ENCODE measurements at places on chromosomes 5 and 9.

DNA sequence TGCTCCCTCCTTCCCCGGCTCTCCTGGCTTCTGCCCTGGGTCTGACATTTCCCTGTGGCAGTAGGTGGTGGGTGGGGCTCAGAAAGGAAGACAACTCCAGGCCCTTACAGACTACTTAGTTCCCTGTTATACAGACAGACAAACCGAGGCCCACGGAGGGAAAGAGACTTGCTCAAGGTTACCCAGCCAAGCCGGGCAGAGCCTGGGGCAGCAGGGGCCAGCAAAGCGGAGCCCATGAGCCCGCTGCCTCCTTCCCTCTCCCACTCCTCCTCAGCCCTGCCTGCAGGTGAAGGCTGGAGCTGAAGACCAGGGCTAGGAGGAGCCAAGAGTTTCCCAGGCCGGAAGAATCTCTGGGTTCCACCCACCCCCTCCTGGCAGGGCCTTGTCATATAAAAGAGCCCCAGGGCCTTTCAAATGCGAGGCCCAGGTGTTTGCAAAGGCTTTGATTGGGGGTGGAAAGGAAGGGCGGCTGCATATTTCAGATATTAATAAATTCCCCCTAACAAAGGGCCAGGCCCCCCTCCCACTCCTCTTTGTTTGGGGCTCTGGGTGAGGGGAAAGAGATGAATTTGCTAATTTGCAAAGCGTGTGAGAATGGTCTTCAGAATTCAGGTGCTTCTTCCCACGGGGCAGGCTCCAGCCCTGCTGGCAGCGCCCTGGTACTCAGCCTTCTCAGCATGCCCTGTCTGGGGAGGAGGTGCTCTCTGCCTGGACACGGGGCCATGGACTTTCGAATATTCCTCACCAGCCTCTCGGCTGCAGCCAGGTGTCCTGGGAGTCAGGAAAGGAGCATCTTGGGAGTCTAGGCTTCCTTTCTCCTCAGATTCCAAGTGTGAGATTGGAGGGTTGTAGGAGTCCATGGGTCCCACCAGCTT, 21.5 kb downstream of the SLC6A7 start:
- no peak for DNase-seq

GRCh38 chr5:92864591-92864990, 716.4 kb downstream of the NR2F1-AS1 start:
- no peak for DNase-seq

DNA sequence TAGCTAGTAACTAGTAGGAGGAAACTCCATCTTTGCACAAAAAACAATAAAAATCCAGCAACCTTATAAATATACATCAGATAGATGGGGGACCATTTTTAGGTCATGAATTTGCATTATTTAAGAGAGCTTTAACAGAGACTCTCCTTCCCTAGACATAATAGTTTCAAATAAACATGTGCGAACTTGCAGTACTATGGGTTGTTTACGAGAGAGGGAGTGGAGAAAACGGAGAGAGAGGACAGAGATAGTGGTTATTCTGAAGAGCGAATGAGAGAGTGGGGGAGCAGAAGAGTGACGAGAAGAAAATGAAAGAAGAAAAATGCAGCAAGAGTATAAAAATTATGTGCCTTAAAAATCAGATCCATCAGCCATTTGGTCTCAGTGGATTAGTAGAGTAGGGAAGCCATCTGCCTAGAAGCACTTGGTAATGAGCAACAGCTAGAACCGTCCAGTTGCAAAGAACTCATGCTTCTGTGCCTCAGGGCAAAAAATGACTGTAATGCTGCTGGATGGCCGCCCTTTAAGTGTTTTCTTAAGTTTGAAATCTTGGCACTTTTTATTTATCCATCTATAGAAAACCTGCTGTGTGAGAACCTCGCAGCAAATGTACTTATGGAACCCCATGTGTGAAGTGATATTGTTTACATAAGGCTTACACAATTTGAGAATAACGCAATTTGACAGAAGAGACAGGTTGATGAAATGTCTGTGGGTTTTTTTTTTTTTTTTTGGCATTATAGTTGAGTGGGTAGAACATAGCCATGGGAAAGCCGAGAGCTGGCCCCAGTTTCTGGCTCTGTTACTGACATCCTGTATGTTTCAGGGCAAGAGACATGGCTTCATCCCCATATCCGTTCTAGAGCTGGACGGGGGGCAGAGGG, 95.6 kb upstream of the ZNF608 start:
- DNase-seq = no peak

DNA sequence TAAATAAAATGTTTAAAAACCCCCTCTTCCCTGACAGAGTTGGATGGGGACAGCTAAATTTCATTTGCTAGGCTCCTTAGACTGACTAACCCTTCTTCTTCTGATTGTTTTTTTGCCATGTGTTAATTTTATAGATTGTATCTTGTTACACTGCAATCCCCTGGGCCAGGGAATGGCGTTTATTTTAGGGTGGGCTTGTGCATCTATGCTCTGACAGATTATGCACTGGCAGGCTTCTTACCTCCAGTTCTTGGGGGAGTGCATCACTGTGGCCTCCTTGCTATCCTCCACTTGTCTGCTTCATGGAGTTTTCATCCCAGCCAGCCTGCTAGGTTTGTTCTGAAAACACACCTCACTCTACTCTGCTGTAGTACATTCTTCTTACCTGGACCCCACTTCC, 159.8 kb downstream of the DROSHA start:
- no peak for DNase-seq

- no peak for DNase-seq
Observed at GRCh38 chr9:128727640-128728248, 3.8 kb upstream of the ZDHHC12 start.

DNA sequence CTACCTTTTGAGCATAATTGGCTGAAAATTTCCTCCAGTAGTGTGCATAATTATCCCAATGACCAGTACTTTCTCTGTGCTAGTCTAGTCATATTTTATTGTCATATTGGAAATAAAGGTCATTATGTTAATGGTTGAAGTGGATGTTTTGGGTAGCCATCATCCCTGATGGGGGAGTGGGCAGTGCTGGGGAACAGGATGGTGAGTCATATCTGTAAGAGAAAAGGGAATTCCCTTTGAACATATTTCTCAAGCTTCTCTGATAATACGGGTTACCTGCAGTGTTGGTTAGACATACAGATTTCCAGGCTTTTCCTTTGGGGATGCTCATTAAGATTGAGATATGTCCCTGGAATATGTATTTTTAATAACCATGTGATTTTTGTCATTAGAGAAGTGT, 33.3 kb upstream of the SPATA31D4 start:
- no peak for DNase-seq

- DNase-seq = no peak
Observed at GRCh38 chr9:109017061-109017460, 3.8 kb upstream of the CTNNAL1 start.

- DNase-seq = no peak
Observed at GRCh38 chr9:7223981-7224380, 466.2 kb downstream of the KDM4C start.

GRCh38 chr9:14488421-14489190, 174.7 kb upstream of the NFIB start:
- DNase-seq = no peak

- DNase-seq = peak; percentile 26
Observed at GRCh38 chr5:89968958-89969381, 440.6 kb downstream of the CETN3 start.

DNA sequence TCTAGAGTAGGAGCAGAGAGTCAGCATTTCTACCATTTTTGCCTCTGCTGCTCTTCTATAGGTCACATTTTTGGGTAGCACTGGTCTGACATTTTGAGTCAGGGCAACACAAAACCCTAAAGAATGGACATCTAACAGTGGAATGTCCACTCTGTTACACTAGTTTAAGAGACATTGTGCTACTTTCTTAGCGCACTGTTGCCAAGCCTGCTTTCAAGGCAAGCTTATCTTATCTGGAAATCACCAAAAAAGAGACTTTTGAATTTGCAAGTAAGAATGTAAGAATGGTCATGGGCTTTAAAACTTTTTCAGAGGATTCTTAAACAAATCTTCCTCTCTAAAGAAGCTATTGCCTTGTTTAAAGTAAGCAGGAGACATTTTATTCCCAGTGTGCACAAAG, 73.0 kb upstream of the STARD4 start:
- DNase-seq = no peak

- DNase-seq = peak; percentile 83
Observed at GRCh38 chr9:120916588-120916987, 10.0 kb downstream of the TRAF1 start.

DNA sequence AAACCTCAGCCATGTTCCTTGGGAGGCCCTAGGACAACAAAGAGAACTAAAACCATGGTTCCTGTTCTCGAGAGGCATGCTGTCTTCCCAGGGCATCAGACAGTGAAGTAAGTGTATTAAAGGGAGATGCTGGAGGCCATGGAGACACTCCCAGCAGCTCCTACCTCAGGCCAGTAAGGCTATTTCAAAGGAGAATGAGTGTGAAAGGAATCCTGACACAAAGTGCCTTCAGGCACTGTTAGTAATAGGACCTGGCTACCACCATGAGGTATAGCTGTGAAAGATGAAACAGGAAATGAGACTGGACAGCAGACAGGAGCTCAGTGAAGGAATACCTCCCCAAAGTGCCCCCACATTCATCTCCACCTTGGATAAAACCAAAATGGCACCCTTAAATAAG, 71.0 kb downstream of the FANCC start:
- DNase-seq = no peak

DNA sequence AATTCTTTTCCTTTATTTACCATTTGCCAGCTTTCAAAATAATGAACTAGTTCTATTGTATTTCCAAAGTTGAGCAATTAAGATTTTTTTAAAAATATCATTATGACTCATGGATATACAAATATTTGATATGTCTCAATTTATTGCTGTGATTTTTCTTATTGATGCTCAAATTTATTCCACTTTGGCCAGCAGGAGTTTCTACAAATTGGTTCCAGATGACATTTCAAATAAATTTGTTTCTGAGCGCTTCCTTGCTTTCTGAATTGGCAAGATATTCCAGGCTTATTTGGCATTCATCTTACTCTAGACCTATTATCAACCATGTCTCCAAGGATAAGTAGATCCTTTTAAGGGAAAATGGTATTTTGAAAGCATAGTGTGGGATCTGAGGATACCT, 58.5 kb upstream of the TJP2 start:
- peak; percentile 81 for DNase-seq

GRCh38 chr5:104170926-104171325, 608.3 kb upstream of the NUDT12 start:
- peak; percentile 24 for DNase-seq

DNA sequence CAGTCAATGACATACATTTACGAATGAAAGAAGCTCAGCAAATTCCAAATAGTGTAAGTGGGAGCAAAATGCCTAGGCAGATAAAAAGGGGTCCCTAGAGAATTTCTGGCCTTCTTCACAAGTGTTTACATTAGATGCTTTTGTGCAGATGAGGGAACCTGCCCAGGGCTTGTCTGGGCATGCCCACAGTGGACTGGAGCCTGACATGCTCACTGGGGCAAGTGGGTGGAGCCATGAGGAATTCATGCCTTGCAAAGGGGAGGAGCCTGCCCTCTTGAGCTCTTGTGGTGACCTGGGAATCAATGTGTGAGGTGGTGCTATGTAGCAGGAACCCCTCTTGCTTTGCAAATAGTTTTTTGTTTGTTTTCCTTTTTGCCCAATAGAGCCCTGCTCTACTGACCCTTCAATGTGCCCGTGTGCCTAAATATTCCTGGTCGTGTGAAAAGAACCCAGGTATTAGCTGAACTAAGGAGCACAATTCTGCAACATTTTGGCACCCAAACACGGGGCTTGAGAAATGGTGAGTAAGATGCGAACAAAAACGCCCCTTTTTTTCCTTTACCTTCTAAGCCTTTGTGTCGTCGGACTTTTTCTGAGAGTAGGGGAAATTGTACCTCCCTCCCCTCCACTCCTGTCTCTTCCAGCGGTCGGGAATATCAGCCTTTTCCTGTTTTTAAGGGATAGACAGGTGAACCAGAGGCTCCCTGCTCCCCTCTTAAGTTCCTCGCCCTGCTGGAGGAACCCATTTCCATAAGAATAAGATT, 433.8 kb upstream of the CDH9 start:
- peak; percentile 79 for DNase-seq

DNA sequence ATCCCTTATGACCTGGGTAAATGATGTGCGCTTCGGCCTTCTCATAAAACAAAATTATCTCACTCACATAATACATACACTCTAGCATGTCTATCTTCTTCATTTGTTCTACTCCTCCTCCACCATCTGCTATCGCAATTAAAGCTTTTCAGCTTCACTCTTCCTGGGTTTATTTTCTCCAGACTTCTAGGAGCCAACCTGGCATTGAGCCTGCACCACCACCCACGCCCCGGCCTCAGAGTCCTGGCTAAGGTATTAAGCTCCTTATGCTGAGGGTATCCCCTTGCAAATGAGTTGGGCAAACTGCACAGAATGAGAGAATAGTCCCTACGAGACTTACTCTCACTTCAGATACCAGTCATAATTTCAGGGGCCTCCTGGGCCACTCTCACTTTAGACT, 236.1 kb upstream of the CDH12 start:
- no peak for DNase-seq

DNA sequence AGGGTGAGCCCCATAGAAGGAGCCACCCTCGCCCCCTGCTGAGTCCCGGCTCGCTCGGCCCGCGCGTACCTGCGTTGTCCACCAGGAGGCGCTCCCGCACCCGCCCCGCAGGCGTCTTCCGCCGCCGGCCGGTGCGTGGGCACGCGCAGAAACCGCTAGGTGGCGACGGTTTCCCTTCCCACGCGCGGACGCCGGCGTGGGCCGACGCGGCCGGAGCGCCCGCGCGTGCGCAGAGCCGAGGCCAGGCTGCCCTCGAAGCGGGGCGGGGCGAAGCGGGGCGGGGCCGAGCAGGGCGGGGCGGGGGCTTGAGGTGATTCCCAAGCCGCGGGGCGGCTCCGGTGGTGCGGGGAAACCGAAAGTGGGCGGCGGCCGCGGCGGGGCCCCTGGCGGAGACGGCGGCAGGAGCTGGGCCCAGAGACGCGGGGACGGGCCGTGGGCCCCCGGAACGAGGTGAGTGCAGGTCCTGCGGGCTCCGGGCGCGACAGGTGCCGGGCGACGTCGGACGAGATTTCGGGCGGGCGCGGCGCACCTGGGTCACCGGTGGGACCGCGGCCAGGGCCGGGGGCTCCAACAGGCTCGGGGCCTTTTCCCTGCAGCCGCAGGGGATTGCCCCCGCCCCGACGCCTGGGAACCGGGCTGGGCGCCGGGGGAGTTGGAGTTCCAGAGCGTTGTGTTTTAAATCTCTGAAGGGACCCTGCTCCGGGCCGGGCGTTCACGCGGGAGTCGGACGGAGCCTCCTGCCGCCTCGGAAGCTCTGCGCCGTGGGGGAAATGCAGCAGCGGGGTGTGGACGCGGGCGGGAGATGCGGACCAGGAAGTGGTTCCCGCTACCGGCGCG, at the start of gene TDRD7:
Gene TDRD7 (plus strand): TSS at position 308 of the 837 bp plus-strand sequence. CDS start 16,370 bp downstream, outside the sequence.
- peak; percentile 75 for DNase-seq

Measured in AG10803 (cell line).